Breast epithelium (tissue), 4 donors: ENCODE measurements at places on chromosomes 7 and 10. TPM values are rescaled to one million over a fixed set of nuclear protein-coding genes. Genes with fewer than 3 reads are reported as not detected.

The HECW1 gene
- total RNA-seq: 1.9 TPM

DNA sequence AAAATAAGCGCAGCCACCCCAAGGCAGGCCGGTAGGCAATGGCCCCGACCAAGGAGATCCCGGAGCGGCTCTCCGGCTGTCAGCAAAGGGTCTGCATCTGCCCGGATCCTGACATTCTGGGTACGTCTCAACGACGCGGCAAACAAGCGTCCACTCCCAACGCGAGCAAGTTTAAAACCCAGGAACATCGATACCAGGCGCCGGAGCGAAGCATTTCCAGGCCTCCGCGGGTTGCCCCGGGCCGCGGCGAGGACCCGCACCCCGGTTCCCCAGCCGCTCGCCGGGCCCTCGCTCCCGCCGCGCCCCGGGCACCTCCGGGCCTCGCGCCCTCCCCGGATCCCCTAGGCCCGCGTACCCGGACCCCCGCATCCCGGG is 453 bp downstream of the URGCP start:
- H3K4me1 ChIP-seq: peaks cover 7% of the 10 kb centered on the region
- H3K36me3 ChIP-seq: no peaks in the 10 kb centered on the region
- no peaks in the 10 kb centered on the region for H3K27me3 ChIP-seq

DNA sequence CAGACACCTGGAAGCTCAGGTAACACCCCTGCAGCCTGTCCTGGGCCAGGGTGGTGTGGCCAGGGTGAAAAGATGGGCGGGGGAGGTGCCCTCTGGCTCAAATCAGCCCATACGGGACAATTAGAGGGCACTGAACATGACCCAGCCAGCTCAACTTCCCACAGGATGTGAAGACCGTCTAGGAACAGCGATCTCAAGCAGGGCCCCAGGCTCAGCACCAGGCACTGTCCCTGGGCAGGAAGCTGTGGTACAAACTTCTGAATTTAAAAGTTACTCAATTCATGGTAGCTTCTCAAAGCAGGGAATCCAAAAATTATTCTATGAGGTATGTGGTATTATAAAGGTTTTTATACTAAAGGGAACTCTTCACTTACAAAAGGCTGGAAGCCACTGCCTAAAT is 5.1 kb upstream of the GRB10 start:
- no peak overlapping the region for H3K27ac ChIP-seq
- no peak for DNase-seq
- H3K4me1 ChIP-seq: peaks cover 8% of the 10 kb centered on the region

GRCh38 chr10:132341017-132341416 is 9.0 kb downstream of the LRRC27 start:
- H3K27me3 ChIP-seq: no peaks in the 10 kb centered on the region
- H3K4me3 ChIP-seq: no peak overlapping the region

DNA sequence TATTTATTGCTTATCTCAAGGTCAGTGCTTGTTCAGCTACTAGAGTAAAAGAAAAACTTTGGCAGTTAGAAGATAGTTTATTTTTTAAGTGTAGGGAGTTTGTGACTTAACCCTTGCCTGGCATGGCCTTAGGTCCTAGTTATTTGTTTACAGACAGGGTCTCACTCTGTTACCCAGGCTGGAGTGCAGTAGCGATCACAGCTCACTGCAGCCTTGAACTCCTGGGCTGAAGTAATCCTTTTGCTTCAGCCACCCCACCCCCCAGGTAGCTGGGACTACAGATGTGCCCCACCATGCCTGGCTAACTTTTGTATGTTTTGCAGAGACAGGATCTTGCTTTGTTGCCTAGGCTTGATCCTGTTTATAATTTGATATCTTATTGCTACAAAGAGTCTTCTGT is 4.2 kb downstream of the ANLN start:
- no peaks in the 10 kb centered on the region for H3K27me3 ChIP-seq
- H3K36me3 ChIP-seq: no peaks in the 10 kb centered on the region
- no peak overlapping the region for H3K27ac ChIP-seq
- no peaks in the 10 kb centered on the region for H3K4me1 ChIP-seq
- DNase-seq: no peak

The SLC18A3 gene
- not detected for total RNA-seq

- no peaks in the 10 kb centered on the region for H3K36me3 ChIP-seq
- DNase-seq: no peak
- no peak overlapping the region for H3K4me3 ChIP-seq
These were observed 335.1 kb downstream of the XPNPEP1 start for GRCh38 chr10:109588259-109588658.

DNA sequence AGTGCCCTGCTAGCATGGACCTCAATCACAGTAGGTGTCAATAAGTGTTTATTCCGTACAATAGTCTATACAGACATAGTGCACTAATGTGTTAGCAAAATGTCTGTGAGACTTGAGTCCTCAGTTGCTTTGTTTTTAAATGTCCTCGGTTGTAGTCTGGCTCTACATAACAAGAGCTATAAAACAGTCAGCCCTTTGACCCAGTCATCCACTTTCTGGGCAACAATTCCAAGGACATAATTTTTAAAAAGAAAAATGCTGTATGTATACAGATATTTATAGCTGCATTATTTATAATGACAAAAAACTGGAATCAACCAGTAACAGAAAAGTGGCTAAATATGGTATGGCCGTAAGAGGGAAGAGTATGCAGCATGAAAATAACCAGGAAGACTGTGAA is 2.8 kb upstream of the PDLIM1 start:
- H3K27me3 ChIP-seq: no peaks in the 10 kb centered on the region
- H3K4me1 ChIP-seq: no peaks in the 10 kb centered on the region
- no peaks in the 10 kb centered on the region for H3K36me3 ChIP-seq

The PAXIP1 gene
- total RNA-seq: 14.1 TPM

GRCh38 chr7:140744005-140744404 is 47.5 kb downstream of the NDUFB2 start:
- no peaks in the 10 kb centered on the region for H3K36me3 ChIP-seq
- DNase-seq: no peak
- no peak overlapping the region for H3K27ac ChIP-seq
- no peaks in the 10 kb centered on the region for H3K27me3 ChIP-seq
- H3K4me1 ChIP-seq: no peaks in the 10 kb centered on the region

DNA sequence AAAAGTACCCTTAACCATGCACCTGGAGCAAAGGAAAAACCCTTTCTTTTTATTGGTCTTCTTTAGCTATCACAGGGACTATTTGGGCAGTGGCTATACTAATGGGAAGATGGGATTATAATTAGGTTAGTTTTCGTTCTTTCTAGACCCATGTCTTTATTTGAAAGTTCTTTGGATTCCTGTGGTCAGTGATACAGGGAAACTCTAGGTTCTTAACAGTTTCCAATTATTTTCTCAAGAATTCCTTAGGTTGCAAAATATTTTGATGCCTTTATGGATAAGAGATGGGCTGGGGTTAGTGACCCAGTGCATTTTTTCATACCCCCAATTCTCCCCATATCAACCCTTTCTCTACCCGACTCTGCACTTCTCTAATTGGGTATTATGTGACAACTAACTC is 49.0 kb downstream of the ADD3 start:
- no peak overlapping the region for H3K4me3 ChIP-seq
- no peak for DNase-seq
- peak overlapping the region; percentile 5 for H3K27ac ChIP-seq
- H3K27me3 ChIP-seq: no peaks in the 10 kb centered on the region
- H3K4me1 ChIP-seq: no peaks in the 10 kb centered on the region
- H3K36me3 ChIP-seq: no peaks in the 10 kb centered on the region

- H3K4me3 ChIP-seq: no peak overlapping the region
- DNase-seq: no peak
- no peaks in the 10 kb centered on the region for H3K27me3 ChIP-seq
These were observed 139.3 kb downstream of the GLI3 start for GRCh38 chr7:42097752-42098151.

The MYOZ1 gene
- total RNA-seq: 1.2 TPM

GRCh38 chr10:34786464-34786863 is 28.6 kb downstream of the PARD3 start:
- no peaks in the 10 kb centered on the region for H3K4me1 ChIP-seq
- no peaks in the 10 kb centered on the region for H3K36me3 ChIP-seq
- H3K4me3 ChIP-seq: no peak overlapping the region
- DNase-seq: no peak
- no peaks in the 10 kb centered on the region for H3K27me3 ChIP-seq
